ENCODE measurements at places on chromosomes 12 and 14.

DNA sequence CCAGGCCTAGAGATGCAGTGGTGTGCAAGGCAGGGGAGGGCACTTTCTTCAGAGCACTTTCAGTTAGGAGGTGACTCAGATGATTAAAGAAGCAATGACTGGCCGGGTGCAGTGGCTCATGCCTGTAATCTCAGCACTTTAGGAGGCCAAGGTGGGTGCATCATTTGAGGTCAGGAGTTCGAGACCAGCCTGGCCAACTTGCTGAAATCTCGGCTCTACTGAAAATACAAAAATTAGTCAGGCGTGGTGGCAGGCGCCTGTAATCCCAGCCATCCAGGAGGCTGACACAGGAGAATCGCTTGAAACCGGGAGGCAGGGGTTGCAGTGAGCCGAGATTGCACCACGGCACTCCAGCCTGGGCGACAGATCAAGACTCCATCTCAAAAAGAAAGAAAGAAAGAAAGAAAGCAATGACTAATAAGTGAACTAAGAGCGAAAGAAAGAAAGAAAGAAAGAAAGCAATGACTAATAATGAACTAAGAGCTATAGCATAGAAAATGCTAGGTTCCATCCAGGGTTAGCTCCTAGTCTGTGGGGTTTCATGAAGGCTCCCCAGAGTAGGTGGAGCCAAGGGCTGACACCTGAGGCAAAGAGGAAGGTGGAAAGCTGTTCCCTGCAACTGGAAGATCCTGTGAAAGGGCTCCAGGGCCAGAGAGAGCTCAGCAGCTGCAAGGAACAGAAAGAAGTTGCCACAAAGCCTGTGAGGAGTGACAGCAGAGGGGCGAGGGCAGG is 334.5 kb downstream of the CACNA1C start:
- DNase-seq: no peak

- DNase-seq: no peak
Observed at GRCh38 chr14:54206516-54206915, 190.3 kb upstream of the CDKN3 start.

DNA sequence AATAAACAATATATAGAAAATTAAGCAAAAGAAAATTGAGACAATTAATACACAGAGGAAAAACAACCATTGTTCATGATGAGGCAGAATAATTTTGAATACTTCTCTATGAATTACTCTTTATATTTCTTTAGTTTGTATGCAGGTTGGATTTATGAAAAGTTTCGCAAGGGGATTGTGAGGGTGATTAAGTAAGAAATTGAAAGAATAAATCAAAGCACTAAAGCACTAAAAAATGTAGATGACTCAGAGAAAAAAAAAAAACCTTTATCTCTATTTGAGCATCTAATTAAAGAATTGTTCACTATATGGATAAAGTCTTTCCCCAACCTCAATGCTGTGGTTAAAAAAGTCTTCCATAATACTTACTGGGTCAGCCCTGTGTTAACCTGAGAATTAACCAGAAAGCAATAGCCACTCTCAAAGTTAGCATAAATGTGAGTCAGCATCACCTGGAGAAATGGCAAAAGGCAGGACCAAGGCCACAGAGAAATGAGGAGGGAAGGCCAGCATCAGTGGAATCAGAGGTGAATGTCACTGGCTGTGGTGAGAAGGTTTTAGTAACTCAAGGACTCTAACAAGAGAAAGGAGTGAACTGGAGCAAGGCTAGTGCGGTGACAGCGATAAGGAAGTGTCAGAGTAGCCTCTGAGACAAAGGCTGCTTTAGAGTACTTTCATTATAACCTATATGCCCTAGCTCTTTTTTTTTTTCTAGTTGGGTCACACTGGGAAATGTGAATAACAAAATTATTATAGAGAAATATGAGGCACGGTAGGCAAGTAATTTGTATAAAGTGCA is 310.4 kb downstream of the KCNC2 start:
- no peak for DNase-seq

DNA sequence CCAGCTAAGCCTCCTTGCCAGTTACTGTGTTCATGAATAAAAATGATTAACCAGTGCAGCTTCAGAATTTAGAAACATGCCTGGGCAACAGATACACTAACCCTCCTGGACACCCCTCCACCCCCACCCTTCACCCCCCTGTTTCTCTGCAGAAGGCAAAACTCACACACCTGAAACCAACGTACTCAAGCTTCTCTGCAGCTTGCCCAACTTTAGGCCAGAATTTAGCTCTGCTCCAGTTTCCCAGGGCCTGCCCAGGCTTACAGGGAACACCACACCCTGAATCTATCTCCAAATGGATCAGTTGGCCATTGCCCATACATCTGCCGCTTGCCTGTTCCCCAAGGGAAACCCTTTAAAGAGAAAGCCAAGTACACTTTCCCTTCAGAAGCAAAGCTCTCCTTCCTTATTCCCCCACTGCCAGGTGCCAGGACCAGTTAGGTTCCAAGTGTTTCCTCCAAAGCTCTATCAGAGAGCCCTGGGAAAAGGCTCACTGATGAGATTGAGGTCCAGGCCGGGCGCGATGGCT is 1.8 kb upstream of the SPPL3 start:
- no peak for DNase-seq

- no peak for DNase-seq
Observed at GRCh38 chr12:112342587-112342986, 39.6 kb downstream of the HECTD4 start.

- no peak for DNase-seq
Observed at GRCh38 chr12:96846293-96846692, 60.8 kb upstream of the NEDD1 start.

- no peak for DNase-seq
Observed at GRCh38 chr12:95253386-95253785, 35.8 kb downstream of the VEZT start.

- DNase-seq: no peak
Observed at GRCh38 chr12:11856971-11857370, 207.5 kb downstream of the ETV6 start.

DNA sequence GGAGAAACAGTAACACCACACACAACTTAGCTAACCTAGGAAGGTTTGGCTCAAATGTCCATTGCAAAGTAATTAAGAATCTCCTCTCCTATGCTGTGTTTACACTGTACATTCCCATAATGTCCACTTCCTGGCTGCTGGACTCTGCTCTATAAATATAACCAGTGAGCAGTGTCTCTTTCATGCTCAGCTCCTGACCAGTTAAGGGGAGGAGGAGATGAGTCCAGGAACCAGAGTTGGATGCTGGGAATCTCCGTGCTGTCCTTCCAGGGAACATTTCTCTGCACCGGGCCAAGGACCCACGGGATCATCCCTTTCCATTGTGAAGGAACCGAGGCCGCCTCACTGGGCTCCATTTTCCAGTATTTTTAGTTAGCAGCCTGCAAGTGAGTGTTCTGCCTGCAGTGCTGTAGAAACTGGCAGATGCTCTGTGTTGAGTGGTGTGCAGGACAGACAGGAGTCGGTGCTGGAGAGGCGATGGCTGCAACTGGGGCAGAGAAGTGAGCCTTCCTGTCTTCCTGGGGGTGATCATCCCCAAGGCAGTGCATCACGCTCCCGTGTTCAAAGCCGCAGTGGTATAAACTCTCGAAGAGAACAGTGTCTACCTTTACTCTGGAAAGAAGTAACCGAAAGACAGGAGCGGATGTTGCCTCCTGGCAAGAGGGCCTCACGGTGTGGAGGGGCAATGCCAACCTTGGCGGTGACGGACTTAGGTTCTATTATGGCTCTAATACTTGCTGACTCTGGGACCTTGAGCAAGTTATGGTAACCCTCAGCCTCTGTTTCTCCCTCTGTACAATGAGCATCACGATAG is 195.5 kb downstream of the CACNA1C start:
- DNase-seq: no peak
